Stimulated activated CD4-positive, alpha-beta T cell treated with anti-CD3 and anti-CD28 coated beads, TNF-alpha, amount 100 ng/mL, for 1 hour (primary cell): ENCODE measurements at places on chromosomes 16 and 17.

- no peak for DNase-seq
These were observed 604.7 kb upstream of the SOX9 start for GRCh38 chr17:71516149-71516548.

GRCh38 chr17:72592242-72592966, 471.6 kb downstream of the SOX9 start:
- peak; percentile 14 for DNase-seq

- DNase-seq: no peak
These were observed 83.5 kb upstream of the WSCD1 start for GRCh38 chr17:5986644-5987043.

DNA sequence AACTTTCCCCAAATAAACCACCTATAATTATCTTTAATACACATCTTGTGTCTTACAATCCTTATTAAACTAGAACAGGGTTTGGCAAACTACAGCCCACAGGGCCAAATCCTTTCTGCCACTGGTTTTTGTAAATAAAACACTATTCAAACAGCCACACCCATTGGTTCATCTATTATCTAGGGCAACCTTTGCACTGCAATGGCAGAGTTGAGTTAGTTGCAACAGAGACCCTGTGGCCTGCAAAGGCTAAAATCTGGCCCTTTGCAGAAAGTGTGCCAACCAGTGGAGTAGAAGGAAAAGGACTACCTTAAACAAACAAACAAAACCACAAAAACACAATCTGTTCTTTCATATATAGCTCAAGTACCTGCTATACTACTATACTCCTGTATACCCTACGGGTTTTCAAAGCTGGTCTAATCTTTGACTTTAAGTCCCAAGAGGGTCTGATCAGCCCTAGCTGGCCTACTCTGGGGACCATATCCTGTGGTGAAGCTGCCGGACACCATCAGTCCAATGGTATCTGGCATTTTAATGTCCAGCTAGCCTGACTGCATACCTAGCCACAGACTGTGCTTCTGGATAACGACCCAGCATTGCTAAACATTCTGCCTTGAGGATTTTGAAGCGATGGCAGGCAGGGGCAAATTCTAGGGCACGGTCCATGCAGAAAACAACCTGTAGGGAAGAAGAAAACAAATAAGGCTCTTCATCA, 23.3 kb downstream of the CNP start:
- DNase-seq: no peak

- no peak for DNase-seq
These were observed 395 bp downstream of the STXBP4 start for GRCh38 chr17:54968988-54969332.

- DNase-seq: no peak
These were observed 30.8 kb upstream of the SPACA3 start for GRCh38 chr17:32960815-32961214.

DNA sequence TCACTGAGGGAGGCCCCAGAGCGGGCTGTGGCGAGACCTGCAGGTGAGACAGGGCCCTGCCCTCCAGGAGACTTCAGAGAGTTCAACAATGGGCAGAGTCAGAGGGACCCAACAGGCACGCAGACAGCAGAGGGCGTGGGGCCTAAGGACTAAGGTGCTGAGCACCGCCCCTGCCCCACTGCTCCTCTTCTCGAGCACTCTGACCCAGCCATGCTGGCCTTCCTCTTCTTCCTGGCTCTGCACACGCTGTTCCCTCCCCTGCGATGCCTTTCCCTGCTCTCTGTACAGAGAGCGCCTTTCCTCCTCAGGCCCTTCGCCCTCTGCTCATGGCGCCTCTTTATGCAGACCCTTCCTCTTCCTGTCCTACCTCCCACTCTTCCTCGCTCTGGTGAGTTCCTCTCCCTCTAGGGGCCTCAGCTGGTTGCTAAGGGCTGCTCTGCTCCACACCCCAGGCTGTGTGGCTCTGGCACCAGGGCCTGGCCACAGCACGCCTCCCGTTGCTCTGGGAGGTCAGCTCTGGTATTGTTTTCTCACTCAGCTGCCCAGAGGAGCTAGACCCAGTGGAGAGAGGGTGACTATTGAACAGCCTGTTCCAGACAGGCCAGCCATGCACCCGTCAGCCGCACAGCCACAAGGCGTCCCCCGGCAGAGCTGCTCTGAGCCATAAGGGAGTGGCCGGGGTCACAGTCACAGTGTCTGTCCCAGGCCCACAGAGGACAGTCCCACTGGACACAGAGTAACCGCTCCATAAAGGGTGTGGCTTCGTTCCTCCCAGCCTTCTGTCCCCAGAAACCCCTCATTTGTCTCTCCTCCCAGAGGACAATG, 13.6 kb upstream of the RASD1 start:
- no peak for DNase-seq

DNA sequence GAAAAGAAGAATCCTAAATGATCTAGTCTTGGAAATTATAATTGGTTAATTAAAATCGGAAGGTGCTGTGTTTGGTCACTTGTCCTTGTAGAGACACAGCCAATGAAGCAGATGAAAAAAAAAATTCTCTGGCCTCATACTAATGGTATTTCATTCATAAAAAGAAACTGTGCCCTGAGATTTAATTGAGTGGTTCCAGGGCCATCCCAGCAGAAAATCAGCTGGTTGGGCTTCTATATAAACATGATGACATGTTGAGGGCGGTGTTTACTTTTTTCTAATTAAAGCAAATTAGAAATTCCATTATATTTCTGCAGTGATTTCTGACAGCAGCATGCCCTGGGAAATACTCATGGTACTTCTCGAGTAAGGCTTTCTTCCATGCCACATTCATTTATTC, 191.9 kb upstream of the KCNJ16 start:
- DNase-seq: no peak
